ENCODE measurements at places on chromosomes 3 and 15.

- no peaks in the 10 kb centered on the region for H3K36me3 ChIP-seq
- no peak for DNase-seq
- no peak overlapping the region for H3K4me3 ChIP-seq
- H3K4me1 ChIP-seq, result no peaks in the 10 kb centered on the region
- peaks cover 3% of the 10 kb centered on the region for H3K27me3 ChIP-seq
Observed at GRCh38 chr3:178457511-178457910, 78.7 kb upstream of the KCNMB2 start.

- H3K27me3 ChIP-seq, result peaks cover 2% of the 10 kb centered on the region
- H3K27ac ChIP-seq, result no peak overlapping the region
- DNase-seq, result no peak
- H3K4me3 ChIP-seq, result no peak overlapping the region
- no peaks in the 10 kb centered on the region for H3K4me1 ChIP-seq
Observed at GRCh38 chr3:154182322-154182922, 61.2 kb downstream of the ARHGEF26 start.

DNA sequence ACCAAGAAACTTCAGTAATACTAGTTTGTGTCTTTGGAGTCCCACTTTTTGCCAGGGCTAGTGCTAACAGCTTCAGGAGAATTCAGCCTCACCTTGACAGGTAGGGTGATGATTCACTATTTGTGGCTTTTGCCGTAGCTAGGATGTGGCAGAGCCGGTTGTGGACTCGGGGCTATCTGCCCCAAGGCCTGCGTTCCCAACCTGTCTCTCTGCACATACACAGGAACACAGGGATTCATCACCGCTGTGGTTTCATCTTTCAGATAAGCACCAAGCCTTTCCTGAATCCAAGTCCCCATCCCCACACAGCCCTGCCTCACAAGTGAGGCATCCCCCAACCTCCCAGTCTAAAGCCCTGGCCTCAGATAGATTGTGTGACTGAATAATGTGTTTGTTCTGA lies 45.2 kb upstream of the POLG start:
- no peak for DNase-seq
- H3K36me3 ChIP-seq, result no peaks in the 10 kb centered on the region
- H3K27ac ChIP-seq, result peak overlapping the region; percentile 56
- peaks cover 78% of the 10 kb centered on the region for H3K27me3 ChIP-seq
- H3K4me3 ChIP-seq, result peak overlapping the region; percentile 50

DNA sequence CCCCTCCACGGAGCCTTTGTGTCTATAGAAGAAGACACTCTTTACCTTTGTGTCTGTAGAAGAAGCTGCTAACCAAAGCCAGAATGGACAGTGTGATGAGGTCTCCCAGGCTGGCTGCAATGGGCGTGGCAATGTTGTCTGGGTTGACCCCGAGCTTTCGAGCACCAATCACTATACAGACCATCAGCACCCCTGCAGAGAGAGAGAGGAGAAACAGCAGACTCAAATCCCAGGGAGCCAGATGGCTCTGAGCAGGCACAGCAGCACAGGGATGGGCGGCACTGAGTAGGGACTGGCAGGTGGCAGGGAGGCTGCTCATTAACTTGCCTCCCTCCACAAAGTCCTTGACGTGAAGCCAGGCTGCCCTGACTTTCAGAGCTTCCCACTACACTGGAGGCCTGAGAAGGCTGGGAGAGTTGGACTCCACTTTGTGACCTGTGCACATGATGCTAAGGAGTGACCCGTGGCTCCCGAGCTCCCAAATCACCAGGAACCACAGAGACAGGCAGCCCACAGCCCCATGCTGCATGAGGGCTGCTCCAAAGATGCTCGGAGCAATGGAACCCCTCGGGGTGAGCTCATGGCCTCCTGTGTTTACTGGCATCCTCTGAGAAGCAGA lies 53.9 kb downstream of the ROPN1B start:
- H3K4me3 ChIP-seq, result no peak overlapping the region
- peaks cover 7% of the 10 kb centered on the region for H3K36me3 ChIP-seq
- no peaks in the 10 kb centered on the region for H3K27me3 ChIP-seq
- H3K4me1 ChIP-seq, result peaks cover 12% of the 10 kb centered on the region
- no peak overlapping the region for H3K27ac ChIP-seq
- no peak for DNase-seq

GRCh38 chr15:39391230-39391629 lies 189.6 kb upstream of the THBS1 start:
- peaks cover 6% of the 10 kb centered on the region for H3K4me1 ChIP-seq
- DNase-seq, result no peak
- H3K4me3 ChIP-seq, result no peak overlapping the region
- H3K27me3 ChIP-seq, result peaks cover 31% of the 10 kb centered on the region
- no peaks in the 10 kb centered on the region for H3K36me3 ChIP-seq

DNA sequence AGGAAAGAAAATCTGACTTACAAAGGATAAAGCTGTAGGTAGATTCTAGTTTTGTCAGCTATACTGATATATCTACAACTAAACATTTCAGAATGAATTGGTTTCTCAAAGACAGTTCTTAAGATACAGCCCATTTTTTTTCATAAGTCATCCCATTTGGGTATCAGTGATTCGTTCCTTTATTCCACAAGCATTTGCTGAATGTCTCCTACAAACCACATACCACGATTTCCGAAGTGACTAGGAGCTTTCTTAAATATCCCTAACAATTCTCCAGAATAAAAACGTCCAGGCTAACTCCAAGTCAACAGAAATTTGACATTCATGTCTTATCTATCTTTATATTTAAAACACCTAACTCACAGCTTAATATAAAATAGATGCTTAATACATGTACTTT lies 59.8 kb downstream of the TP53BP1 start:
- peaks cover 3% of the 10 kb centered on the region for H3K36me3 ChIP-seq
- no peak overlapping the region for H3K4me3 ChIP-seq
- H3K4me1 ChIP-seq, result peaks cover 2% of the 10 kb centered on the region
- no peaks in the 10 kb centered on the region for H3K27me3 ChIP-seq
- no peak overlapping the region for H3K27ac ChIP-seq
- DNase-seq, result no peak

- peaks cover 32% of the 10 kb centered on the region for H3K36me3 ChIP-seq
- H3K4me1 ChIP-seq, result peaks cover 24% of the 10 kb centered on the region
- no peak for DNase-seq
- no peaks in the 10 kb centered on the region for H3K27me3 ChIP-seq
- no peak overlapping the region for H3K4me3 ChIP-seq
- no peak overlapping the region for H3K27ac ChIP-seq
Observed at GRCh38 chr3:71031914-71032521, 551.5 kb downstream of the FOXP1 start.
